Hepatocyte (in vitro differentiated cells): ENCODE measurements at places on chromosomes 6 and 20. TPM values are rescaled to one million over a fixed set of nuclear protein-coding genes. Genes with fewer than 3 reads are reported as not detected.

KIF13A gene
- 27.9 TPM in 2 replicates for total RNA-seq

KIF6 gene
- 0.28 and 0.87 TPM in 2 replicates for total RNA-seq

DNA sequence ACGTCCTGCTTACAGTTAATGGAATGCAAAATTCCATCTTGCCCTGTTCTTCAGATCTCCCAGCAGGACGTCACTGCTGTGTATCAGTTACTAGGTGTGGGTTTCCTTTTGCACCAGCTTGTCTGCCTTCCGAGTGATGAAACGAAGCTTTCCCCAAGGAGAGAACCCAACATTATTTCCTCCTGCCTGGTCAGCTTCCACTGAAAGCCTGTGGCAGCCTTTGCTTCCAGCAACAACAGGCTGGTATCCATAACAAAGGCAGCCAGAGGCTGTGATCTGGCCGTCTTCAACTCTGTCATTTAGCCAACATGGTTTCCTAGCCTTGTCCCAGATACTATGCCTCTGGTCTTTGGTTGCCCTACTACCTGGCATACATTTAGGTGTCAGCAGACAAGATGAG is 78.9 kb upstream of the HEY2 start:
- no peaks in the 10 kb centered on the region for H3K4me1 ChIP-seq
- no peak overlapping the region for H3K4me3 ChIP-seq
- peak; percentile 19 for DNase-seq

DNA sequence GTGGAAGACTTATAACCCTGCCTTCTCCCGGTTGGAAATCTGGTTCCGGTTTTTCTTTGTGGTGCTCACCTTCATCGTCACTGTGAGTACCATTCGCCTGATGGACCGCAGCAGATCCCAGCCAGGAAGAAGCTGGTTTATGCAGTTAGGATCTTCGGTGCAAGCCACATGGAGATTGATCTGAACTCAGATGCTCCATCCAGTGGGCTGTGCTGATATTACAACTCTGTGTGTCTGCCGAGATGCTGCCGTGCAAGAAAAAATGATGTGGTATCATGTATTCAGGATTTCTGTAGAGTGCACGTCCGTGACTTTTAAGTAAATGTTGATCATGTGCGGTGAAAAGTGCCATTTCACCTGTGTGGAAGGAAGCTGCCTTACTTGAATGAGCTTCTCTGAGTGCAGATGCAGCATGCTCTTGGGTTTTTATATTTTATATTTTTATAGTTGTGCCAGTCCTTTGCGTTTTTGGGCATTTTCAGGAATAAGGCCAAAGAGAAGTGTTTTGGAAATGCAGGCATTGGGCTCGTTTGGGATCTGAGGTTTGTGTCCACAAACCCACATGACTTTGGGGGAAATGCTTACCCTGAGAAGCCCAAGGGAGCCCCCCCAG is 39.2 kb downstream of the DYNLT1 start:
- DNase-seq = peak; percentile 80
- H3K27me3 ChIP-seq = no peaks in the 10 kb centered on the region
- H3K27ac ChIP-seq = no peak overlapping the region
- H3K4me1 ChIP-seq = no peaks in the 10 kb centered on the region
- H3K4me3 ChIP-seq = no peak overlapping the region

DNA sequence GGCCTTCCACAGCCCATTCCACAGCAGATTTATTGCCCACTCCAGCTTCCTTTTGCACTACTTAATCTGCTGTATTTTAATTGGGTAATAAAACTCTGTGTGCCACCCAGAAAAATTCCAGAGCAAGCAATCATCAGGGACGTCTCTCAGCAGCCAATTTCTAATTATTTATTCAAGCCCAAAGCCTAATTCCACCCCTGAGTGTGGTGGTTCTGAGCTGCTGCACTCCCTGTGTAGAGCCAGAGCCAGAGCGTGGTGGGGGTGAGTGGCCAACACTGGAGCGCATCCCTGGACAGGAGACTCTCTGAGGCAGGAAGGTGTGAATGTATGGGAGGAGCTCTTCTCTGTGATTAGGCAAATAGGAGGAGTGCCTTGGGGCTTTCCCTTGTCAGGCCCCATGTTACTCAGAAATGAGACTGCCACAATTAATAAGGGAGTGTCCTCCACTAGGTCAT is 66.1 kb downstream of the CD24 start:
- H3K36me3 ChIP-seq = no peaks in the 10 kb centered on the region
- H3K27me3 ChIP-seq = no peaks in the 10 kb centered on the region
- H3K27ac ChIP-seq = no peak overlapping the region
- peak; percentile 38 for DNase-seq
- H3K4me1 ChIP-seq = peaks cover 21% of the 10 kb centered on the region

GRCh38 chr6:150692604-150693003 is 92.9 kb downstream of the PLEKHG1 start:
- H3K4me3 ChIP-seq = no peak overlapping the region
- DNase-seq = no peak
- H3K27me3 ChIP-seq = no peaks in the 10 kb centered on the region
- no peaks in the 10 kb centered on the region for H3K36me3 ChIP-seq
- H3K4me1 ChIP-seq = peaks cover 12% of the 10 kb centered on the region
- H3K27ac ChIP-seq = no peak overlapping the region

DNA sequence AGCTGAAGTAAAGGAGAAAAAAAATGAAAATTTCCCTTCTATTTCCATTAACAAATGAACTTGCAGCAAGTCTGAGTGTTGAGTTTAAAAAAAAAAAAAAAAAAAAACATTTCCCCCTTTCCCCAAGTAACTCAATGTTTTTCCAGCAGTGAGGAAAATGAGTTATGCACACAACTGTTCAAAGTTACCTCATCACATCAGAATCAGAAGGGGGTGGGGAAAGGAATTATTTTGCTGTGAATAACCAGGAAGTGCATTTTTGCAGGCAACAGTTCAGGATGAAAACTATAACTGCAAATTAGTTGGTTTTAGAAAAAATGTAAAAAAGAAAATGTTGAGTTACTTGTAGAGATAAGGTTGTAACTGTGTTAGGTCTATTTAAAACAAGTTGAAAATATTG is 568.9 kb upstream of the CITED2 start:
- no peaks in the 10 kb centered on the region for H3K27me3 ChIP-seq
- no peaks in the 10 kb centered on the region for H3K4me1 ChIP-seq
- no peak overlapping the region for H3K4me3 ChIP-seq

DNA sequence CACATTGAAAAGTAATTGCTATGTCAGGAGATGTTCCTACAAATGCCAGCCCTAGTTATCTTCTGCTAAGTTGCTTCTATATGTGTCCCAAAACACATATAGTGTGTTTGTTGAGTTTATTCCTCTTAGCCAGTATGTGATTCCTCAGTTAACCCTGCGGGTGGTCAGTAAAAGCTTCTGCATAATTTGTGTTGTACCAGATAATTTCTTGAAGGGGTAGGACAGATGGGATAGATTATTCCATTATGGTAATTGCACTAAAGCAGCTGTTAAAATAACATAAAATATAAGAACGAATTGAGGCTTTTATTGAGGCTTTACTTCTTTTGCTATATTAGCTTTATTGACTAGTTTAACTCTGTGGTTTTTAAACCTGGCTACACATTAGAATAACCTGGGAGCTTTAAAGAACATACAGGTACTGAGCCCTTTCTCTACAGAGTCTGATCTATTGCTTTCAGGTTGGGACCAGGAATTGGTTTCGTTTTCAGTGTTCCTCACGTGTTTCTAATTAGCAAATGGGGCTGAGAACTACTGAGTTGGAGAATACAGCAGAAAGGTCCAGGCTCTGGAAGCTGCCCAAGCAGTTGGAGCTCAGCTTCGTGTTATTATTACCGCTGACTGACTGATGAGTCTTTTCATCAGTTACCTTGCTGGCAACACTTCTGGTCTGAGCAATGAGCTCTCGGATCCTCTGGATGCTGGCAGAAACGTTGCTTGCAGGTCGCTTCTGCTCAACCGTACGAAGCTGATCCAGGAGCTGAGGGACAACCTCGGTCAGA is 56.9 kb downstream of the FAM229B start:
- no peak for DNase-seq
- H3K4me1 ChIP-seq = no peaks in the 10 kb centered on the region
- H3K4me3 ChIP-seq = no peak overlapping the region
- H3K27me3 ChIP-seq = no peaks in the 10 kb centered on the region

DNA sequence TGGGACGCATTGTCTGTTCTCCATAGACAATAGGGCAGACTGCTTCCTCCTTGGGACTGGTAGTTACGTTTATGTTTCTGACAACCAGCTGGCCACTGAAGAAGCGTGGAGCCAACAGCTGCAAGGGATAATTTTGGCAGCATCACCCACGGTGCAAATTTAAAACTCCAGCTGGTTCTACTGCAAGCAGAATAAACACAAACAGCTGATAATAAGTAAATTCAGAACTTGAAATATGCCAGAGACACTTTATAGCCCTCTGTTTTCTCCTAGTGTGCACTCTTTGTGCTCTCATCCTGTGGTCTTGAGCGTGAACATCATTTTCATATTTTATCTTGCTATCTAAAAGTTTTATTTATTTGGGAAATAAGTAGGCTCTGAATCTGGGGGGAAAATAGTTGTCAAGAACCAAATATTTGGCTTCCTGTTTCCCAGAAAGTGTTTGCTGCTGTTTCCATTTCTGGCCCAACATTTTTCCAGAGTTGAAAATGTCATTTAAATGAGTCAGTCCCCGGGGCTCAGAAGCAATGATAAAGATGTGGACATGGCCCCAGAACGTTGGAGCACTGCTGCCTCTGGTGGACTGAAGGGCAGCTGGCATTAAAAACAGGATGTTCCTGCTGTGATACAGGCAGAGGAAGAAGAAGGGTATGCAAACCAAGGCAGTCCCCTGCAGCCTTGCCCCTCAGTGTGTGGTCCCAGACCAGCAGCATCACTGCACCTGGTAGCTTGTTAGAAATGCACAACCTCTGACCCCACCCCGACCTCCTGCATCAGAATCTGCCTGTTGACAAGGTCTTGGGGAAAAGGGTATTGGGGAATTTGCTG is 12.5 kb upstream of the THBD start:
- H3K4me1 ChIP-seq = peaks cover 34% of the 10 kb centered on the region
- DNase-seq = peak; percentile 70
- no peaks in the 10 kb centered on the region for H3K27me3 ChIP-seq
- H3K36me3 ChIP-seq = no peaks in the 10 kb centered on the region

DNA sequence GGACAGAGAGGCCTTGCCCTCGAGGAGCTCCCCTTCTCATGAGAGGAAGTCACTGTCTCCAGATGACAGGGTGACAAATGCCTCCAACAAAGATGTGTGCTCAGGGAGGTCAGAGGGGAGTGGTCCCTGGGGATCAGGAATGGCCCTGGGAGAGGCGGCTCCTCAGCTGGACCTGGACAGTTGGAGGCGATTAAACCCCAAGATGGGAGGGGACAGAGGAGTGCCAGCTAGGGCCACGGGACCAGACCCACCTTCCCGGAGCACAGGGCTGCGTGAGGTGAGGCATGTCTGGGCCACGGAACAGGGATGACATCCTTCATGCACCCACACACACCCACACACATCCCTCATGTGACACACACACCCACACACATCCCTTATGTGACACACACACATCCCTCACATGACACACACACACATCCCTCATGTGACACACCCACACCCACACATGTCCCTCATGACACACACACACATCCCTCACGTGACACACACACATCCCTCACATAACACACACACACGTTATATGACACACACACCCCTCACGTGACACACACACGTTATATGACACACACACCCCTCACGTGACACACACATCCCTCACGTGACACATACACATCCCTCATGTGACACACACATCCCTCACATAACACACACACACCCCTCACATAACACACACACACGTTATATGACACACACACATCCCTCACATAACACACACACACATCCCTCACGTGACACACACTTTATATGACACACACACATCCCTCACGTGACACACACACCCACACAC is 57.4 kb upstream of the SLCO4A1 start:
- no peak for DNase-seq
- H3K36me3 ChIP-seq = no peaks in the 10 kb centered on the region
- H3K4me3 ChIP-seq = no peak overlapping the region
- peaks cover 7% of the 10 kb centered on the region for H3K27me3 ChIP-seq

GRCh38 chr20:49450281-49450721 is 32.2 kb downstream of the KCNB1 start:
- no peak overlapping the region for H3K27ac ChIP-seq
- no peak overlapping the region for H3K4me3 ChIP-seq
- no peaks in the 10 kb centered on the region for H3K36me3 ChIP-seq
- no peaks in the 10 kb centered on the region for H3K27me3 ChIP-seq
- H3K4me1 ChIP-seq = peaks cover 2% of the 10 kb centered on the region

GRCh38 chr6:129672341-129672682 is 37.7 kb downstream of the ARHGAP18 start:
- H3K27me3 ChIP-seq = no peaks in the 10 kb centered on the region
- no peak for DNase-seq
- peaks cover 31% of the 10 kb centered on the region for H3K4me1 ChIP-seq

GRCh38 chr6:36478051-36478526 is 35.3 kb downstream of the KCTD20 start:
- no peak overlapping the region for H3K4me3 ChIP-seq
- H3K27me3 ChIP-seq = no peaks in the 10 kb centered on the region
- no peak overlapping the region for H3K27ac ChIP-seq
- H3K4me1 ChIP-seq = no peaks in the 10 kb centered on the region
- no peak for DNase-seq
- H3K36me3 ChIP-seq = no peaks in the 10 kb centered on the region

DNA sequence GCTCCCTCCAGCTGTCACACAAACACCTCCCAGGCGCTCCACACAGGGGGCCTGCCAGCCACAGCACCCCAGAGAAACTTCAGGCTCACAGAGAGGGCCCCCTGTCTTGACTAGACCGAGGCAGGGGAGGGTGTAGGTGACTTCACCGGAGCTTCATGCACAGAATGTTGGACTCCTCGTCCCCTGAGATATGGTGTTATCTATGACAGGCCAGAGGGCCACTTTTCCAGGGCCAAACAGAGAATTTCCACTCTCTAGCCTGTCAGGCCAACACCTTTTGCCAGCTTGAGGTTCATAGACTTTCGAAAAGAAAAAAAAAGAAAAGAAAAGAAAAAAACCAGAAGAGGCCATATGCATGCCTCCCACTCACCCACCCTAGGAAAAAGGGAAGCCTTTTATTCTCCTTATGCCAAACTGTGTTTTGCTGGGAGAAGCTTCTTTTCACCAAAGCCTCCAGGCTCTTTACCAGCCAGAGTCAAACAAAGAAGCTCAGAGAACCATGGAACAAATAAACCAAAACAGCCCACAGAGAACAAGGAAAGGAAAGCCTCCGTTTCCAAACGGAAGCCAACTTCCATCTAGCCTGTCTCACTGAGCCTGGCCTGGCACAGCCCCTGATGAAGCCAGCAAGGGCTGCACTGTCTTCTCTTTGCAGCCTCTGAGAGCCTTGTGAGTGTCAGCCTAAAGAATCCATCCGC is 313.2 kb upstream of the JARID2 start:
- no peaks in the 10 kb centered on the region for H3K4me1 ChIP-seq
- no peak overlapping the region for H3K4me3 ChIP-seq
- no peak for DNase-seq
- H3K36me3 ChIP-seq = no peaks in the 10 kb centered on the region
- H3K27me3 ChIP-seq = no peaks in the 10 kb centered on the region
